Progenitor cell of endocrine pancreas (in vitro differentiated cells): ENCODE measurements at places on chromosomes 2 and 18.

DNA sequence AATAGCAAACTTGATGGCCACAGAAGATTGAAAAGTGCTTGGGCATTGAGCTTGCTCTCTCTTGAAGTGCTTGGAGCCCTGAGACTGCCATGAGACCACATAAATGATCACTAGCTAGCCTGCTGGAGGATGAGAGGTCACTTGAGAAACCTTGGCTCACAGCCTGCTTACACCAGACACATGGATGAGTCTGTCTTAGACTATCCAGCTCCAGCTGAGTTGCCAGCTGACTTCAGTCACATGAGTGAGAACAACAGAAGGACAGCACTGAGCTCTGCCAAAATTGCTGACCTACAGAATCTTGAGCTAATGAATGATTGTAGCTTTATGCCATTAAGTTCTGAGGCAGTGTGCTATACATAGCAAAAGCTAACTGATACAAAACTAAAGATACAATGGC is 18.1 kb downstream of the NABP1 start:
- no peak for DNase-seq

- DNase-seq, result no peak
Measured at GRCh38 chr2:24514820-24515219, 23.8 kb downstream of the NCOA1 start.

DNA sequence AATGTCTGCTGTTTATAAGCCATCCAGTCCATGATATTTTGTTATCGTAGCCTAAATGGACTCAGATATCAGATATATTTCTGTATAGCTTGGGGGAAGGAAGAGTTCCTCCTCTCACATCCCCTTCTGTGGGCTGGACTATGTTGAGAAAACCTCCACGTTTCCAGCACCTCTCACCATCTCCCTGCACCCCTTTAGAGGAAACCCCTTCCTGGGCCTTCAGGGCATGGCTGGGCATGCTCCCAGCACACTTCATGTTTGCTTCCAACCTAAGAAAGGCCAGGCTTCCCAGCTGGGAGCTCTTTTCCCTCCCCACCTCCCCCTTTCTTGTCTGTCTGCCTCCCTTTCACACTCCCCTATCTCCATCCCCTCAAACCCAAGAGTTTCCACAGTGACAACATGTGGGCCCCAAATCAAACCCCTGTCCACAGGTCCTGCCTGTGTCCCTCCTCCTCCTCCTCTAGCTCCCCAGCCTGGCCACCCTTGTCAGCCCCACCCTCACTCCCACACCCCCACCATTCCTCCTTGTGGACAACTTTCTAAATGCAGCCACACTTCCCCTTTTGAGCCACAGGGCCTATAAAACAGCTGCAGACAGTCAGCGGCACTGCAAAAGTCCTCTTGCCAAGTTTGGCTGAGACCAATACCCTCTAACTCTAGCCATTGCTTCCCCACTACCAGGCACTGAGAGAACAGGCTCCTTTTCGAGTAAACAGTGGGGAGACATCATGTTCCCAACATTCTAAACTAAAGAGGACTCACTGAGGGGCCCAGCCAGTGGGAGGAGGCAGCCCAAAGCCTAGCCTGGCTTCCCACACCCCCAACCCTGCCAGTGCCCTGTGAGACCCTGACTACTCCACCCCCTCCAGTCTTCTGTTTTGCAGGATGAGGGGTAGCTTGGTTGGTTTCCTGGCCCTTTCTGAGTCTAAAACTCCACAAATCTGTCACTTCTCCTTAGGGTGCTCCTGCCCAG is 120.5 kb downstream of the ZFP36L2 start:
- DNase-seq, result no peak

DNA sequence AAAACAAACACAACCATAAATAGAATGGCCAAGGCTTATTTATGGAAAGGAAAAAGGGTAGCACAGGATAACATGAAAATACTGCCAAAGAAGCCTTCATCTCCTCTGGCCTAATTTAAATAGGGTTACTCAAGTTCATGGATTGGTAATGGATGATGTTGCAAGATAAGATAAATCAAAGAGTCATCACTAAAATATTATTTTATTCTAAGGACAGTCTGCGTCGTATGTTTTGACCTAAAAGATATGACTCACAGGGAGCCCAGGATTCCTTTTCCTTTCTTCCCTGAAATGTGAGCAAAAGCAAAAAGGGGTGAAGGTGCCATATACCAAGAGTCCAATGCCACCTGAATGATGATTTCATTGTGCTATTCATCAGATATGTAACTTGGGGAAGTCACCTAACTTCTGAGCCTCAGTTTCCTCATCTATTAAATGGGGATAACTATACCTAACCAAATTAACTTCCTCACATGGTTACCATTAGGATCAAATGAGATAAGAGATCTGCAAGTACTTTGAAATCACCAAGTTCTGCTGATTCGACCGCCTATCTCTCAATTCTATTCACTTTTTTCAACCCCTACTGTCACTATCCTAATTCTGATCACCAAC is 137.7 kb downstream of the THADA start:
- no peak for DNase-seq

DNA sequence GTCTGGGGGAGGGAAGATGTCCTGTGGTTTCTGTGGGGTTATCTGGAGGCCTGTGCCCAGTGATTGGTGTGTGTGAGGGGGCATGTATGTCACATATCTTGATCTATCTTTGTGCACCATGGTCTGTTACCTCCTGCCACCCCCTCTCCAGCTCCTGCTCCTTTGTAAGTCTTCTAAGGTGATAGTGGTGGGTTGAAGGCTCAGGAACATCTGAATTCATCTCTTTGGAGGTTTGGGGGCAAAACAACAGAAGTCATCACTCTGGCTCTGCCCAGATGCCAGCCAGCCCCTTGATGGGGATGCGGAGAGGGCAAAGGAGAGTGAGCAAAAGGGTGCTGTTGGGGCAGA is 2.7 kb upstream of the WNT6 start:
- no peak for DNase-seq
